ENCODE measurements at places on chromosomes 3 and 15. TPM values are rescaled to one million over a fixed set of nuclear protein-coding genes. Genes with fewer than 3 reads are reported as not detected.

DNA sequence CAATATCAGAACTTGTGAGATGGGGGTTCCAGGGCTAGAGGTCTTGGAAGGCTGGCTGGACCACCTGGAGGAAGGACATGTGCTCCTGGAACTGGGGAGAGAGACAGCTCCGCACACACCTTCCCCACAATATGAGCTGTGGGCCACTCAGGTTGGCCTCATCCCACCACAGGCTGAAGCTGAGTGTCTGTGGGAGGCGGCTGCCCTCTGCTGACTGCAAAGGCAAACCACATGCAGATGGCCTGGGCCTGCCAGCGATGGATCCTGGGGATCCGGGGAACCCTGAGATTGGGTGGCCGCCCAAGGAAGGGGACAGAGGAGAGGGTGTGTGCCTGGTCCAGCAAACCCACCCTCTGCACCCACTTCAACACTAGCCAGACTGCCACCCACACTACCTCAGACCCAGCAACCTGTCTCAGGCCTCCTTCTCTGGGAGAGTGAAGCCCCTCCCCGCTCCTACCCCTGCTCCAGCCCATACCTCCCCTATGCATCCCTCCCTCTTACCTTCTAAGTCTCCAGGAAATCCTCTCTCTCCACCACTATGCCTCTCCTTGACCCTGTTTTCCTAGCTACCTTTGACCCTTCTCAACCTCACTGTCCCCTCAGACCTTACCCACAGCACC, 44.8 kb downstream of the CYP11A1 start:
- no peak overlapping the region for H3K4me3 ChIP-seq
- DNase-seq, result peak; percentile 92
- no peaks in the 10 kb centered on the region for H3K27me3 ChIP-seq
- peaks cover 6% of the 10 kb centered on the region for H3K4me1 ChIP-seq
- no peak overlapping the region for H3K27ac ChIP-seq
- no peaks in the 10 kb centered on the region for H3K36me3 ChIP-seq

- no peak overlapping the region for H3K27ac ChIP-seq
- no peaks in the 10 kb centered on the region for H3K36me3 ChIP-seq
- DNase-seq, result no peak
- no peak overlapping the region for H3K4me3 ChIP-seq
- H3K4me1 ChIP-seq, result no peaks in the 10 kb centered on the region
Measured at GRCh38 chr3:46071222-46071858, 44.1 kb upstream of the XCR1 start.

DNA sequence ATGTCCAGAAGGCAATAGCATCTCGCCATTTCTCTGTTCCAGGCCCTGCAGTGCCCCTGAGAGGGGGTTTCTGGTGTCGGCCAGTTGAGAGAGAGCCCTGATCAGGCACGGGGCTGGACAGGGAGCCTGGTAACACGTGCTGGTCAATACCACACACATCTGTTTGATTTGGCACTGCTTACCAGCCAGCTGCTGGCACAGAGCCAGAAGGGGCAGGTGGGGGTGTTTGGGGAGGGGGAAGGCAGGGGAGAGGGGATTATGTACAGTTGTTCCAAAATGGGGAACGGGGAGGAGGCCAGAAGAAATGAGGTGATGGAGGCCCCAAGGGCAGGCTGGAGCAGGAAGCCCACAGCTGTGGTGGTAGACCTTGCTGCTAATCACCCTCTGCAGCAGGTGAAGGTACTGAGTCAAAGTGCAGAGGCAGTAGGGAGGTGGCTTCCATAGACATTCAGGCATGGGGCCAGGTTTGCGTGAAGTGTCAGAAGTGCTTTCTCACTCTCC, 153.5 kb upstream of the LPP start:
- no peak for DNase-seq
- H3K27ac ChIP-seq, result no peak overlapping the region
- no peaks in the 10 kb centered on the region for H3K27me3 ChIP-seq
- no peaks in the 10 kb centered on the region for H3K36me3 ChIP-seq
- H3K4me3 ChIP-seq, result no peak overlapping the region

DNA sequence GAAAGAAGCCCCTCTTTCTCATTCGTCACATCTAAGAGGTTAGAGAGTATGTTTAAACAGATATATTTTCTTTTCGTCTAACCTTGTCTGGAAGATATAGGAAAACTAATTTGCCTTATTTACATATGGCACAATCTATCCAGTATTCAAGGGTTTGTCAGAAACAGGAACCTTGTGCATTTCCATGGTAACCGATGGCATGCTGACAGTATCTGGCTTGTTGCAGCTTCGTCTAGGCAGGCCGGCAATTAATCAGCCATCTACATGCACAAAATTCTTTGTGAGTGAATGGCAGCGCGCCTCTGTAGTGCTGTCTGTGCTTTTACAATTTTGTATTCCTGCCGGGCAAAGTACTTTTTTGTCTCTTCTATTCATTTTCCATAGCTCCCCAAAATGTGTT, 294.0 kb upstream of the SOX2 start:
- H3K27me3 ChIP-seq, result no peaks in the 10 kb centered on the region
- H3K4me1 ChIP-seq, result no peaks in the 10 kb centered on the region
- no peak for DNase-seq
- no peaks in the 10 kb centered on the region for H3K36me3 ChIP-seq
- H3K27ac ChIP-seq, result peak overlapping the region; percentile 81

DNA sequence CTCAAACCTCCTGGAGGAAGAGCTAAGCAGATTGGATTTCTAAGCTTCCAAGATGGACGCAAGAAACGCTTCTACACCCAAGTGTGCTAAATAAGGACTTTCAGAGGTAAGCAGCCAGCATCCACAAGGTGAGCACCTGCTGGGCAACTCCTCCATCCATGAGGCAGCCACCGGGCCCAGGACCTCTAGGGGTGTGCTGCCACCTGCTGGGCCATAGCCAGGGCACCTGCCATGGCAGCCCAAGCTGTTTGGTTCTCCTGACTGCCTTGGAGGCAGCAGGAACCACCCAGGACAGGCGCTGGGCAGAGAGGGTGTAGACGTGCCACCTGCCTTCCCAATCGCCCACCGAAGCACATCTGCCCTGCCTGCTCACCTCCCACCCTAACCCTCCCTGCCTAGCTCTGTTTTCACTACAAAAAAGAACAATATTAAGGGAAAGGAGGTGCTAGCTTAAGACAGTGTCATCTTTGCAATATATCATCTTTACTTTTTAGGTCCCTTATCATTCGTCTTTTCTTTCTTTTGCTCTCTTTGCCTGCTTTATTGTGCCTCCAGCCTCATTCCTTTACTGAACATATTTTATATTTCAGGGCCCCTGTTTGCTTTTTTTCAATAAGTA, 12.9 kb downstream of the C15orf62 start:
- H3K4me1 ChIP-seq, result peaks cover 10% of the 10 kb centered on the region
- H3K36me3 ChIP-seq, result peaks cover 13% of the 10 kb centered on the region
- DNase-seq, result peak; percentile 89
- no peak overlapping the region for H3K4me3 ChIP-seq

RASGRF1 gene
- total RNA-seq, result 0.05 TPM

DNA sequence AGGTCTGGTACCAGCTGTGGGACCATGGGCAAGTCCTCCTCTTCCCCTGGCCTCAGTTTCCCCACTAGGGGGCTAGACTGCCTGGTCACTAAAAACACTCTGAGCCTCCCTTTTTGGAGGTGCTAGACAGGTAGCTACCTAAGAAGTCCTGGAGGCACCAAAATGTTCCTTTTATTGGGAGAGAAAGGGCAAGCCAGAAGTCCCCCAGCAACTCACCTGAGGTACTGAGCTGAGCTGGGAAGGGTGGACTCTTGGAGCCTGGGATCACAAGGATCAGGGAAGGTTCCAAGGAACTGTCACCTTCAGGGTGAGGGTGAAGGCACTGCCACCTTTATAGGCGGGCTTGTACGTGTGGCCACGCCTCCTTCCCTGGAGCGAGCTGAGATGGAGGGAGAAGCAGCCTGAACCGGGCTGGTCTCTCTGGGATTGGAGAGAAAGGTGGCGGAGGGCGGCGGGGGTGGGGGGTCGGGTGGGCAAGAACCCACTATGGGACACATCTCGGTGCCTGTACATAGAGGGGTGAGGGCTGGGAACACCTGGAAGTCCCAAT, at the start of gene CYP1A1:
TSS of gene CYP1A1 (minus strand) at position 304 of the 550 bp plus-strand sequence. CDS start 2,431 bp downstream, outside the sequence.
- no peaks in the 10 kb centered on the region for H3K4me1 ChIP-seq
- H3K4me3 ChIP-seq, result peak within 1 kb of the TSS; percentile 75
- H3K27ac ChIP-seq, result no peak within 1 kb of the TSS
- peaks cover 38% of the 10 kb centered on the region for H3K27me3 ChIP-seq
- DNase-seq, result peak; percentile 85

DNA sequence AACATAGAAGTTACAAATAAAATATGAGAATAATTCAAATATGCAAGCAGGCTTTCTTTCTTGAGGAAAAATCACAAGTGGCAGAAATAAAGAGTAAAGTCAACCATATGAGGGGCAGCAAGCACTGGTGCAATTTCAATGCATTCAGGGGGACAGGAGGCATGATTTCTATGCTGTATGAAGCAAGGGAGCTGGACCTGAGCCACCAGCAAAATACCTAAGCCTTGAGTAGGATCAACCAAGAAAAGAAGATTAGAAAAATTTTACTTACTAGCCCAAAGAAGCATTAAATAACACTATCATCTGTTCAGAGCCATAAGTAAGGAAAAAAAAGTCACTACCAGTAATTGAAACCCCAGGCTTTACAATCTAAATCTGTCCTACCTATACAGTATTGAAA, 6.3 kb downstream of the ADGRG7 start:
- no peak overlapping the region for H3K27ac ChIP-seq
- DNase-seq, result no peak

All from endodermal cell (in vitro differentiated cells).